ENCODE measurements at places on chromosomes 12 and 14.

GRCh38 chr14:60277605-60278190 lies 28.7 kb downstream of the PPM1A start:
- DNase-seq: no peak

- no peak for DNase-seq
Measured at GRCh38 chr12:76259106-76259505, 89.1 kb downstream of the BBS10 start.

DNA sequence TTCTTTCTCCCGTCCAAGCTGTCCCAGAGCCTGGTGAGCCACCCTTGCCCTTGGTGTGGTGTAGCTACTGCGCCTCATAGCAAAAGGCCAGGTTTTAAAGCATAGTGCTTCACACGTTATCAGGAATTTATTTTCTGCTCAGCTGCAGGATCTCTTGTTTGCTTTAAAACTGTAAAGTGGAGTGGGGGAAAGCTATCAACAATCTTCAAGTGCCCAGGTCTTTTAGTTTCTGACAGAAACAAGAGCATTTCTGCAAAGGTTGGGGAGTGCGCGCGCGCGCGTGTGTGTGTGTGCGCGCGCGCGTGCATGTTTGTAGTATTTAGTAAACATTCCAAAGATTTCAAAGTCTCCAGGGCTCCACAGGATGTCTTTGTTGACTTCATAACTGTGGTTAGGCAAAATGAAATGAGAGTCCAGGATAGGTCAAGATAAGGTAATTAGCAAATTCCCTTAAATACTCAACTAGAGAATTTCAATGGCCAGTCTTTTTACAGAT lies 45.5 kb downstream of the EML1 start:
- DNase-seq: no peak

DNA sequence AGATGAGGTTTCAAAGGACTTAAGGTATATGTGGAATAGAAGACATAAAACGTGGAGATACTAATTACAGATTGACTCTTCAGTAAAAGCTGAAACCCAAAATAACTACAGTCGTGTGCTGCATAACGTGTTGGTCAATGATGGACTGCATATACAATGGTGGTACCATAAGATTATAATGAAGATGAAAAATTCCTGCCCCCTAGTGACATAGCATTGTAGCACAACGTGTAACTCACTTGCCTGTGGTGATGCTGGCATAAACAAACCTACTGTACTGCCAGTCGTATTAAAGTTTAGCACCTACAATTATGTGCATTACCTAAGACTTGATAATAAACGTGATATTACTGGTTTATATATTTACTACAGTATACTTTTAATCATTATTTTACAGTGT lies 150.3 kb downstream of the LRRK2 start:
- peak; percentile 31 for DNase-seq
